ENCODE measurements at places on chromosomes 16 and 17.

DNA sequence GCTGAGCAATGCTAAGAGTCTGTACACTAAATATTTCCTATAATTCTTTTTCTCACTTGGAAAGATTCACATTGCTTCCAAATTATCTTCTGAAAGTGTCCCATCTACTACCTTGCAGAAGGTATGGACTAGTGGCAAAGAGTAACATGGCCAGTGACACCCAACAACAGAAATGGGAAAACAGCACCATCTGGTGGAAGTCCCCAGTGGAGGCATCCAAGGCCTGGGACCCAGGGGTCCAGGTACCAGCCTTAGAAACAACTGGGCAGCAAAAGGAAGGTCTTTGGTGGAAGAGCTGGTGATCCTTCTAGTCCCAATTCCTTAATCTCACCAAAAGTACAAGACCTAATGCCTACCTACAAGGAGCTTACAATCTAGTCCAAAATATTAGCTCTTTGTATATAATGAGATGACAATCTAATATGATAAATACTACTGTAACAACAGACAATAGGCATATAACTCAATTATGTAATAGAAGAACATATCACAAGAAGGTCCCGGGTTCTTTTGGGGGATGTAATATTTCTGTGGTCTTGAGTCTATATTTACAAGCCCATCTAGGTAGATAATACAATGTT, 55.3 kb downstream of the SKAP1 start:
- peak; percentile 23 for DNase-seq

- DNase-seq, result peak; percentile 98
These were observed 12.4 kb upstream of the GUCY2D start for GRCh38 chr17:7989781-7990655.

DNA sequence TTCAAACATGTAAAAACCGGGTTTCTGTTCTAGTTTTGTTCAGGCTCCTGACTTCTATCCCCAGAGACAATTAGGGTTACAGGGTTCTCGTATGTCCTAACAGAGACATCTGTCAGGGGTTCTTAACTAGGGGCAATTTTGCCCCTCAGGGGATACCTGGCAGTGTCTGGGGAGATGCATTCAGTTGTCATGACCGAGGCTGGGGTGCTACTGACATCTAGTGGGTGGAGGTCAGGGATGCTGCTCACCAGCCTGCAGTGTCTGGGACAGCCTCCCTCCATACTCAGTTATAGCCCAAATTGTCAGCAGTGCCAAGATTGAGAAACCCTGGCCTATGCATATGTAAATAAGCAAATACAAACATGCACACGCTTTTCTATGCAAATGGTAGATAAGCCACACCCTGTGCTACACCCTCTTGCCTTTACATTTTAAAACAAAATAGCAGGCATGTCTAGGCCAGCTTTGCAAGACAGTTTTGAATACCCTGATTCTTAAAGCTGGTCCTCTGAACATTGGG, 37.4 kb downstream of the CLEC16A start:
- DNase-seq, result peak; percentile 33

- DNase-seq, result no peak
These were observed 2.5 kb downstream of the SEC14L1 start for GRCh38 chr17:77143306-77143705.

- DNase-seq, result no peak
These were observed 11.4 kb downstream of the VPS53 start for GRCh38 chr17:703081-703875.

DNA sequence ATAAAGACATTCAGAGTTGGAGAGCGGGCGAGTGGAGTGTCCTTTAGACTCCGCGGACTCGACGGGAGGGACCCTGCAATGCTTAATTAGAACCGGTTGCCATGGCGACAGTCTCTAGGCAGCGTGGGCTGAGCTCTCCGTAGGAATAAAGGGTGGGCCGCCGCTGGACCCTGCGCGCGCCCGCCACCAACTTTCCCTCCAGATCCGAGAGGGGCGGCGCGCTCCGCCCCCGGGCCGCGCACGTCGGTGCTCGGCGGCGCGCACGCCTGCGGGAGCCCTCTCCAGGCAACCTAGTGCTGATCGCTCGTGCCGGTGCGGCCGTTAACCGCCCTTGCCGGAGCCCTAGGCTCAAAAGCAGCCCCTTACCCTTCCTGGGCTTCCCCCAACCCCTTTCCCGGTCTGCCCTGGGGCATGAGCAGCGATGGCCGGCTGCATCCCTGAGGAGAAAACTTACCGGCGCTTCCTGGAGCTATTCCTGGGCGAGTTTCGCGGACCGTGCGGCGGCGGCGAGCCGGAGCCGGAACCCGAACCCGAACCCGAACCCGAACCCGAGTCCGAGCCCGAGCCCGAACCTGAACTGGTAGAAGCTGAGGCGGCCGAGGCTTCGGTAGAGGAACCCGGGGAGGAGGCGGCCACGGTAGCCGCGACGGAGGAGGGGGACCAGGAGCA, at the start of gene PPM1E:
TSS of gene PPM1E (plus strand) at position 278 of the 669 bp plus-strand sequence.
- peak; percentile 50 for DNase-seq

- no peak for DNase-seq
These were observed at the start of gene PPL for GRCh38 chr16:4936991-4937781. PPL (minus strand) TSS chr16:4937148; CDS start chr16:4937045, 103 bp downstream.

DNA sequence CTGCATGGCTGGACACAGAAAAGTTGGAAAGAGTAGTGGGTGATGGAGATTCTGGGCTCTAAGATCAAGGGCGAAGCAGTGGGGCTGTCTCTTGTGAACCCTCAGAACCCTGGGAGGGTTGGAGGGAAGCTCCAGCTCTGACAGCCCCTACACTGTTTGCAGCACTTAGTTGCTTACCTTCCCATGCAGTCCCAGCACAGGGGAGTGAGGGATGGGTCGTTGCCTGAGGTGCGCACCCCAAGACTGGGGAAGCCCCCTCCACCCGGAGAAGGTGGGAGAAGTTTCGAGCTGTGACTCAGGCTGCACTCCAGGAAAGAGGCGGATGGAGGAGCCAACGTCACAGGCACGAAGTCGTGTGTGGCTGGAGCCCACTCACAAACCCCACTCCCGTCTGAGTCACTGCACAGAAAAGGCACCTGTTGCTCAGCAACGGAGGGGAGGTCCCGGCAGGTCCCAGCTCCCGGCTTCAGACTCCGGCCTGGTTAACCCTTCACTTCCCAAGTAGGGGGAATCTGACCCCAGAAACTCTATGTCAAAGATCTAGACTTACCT, 60.1 kb downstream of the AIPL1 start:
- DNase-seq, result no peak

- no peak for DNase-seq
These were observed 13.9 kb downstream of the ERN2 start for GRCh38 chr16:23699100-23699499.

- DNase-seq, result no peak
These were observed 39.1 kb downstream of the RMI2 start for GRCh38 chr16:11384184-11384955.

GRCh38 chr17:64037802-64038201, 17.4 kb upstream of the ICAM2 start:
- DNase-seq, result no peak

DNA sequence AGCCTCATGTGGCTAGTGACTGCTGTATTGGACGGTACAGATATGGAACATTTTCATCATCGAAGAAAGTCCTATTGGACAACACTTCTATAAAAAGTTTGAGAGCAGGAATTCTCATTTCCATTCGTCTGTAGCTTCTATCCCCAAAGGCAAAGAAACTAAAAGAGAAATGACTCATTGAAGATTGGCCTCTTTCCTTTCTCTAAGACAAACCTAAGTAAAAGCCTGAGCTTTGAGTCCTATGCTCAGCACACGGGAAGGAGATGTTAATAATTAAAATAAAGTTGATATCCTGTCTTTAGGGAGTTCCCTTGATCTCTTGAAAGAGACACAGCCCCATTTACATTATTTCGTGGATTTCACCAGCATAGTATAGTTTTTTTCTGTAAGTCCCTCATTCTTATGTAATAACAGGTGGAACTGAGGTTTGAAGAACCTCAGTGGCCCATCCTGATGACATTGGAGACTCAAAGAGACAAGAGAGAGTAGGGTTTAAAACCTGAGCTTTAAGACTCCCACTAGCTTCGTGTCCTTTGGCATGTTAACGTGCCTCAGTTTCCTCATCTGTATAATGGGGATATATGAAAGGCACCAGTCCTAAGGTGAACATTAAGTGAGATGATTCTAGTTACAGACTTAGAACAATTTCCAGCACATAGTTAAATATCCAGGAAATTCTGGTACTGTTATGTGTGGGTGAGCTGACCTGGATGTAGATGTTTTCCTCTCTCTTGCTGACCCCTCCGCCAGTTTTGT, 174.0 kb downstream of the IRX3 start:
- DNase-seq, result no peak

All from activated T-cell treated with anti-CD3 and anti-CD28 coated beads, Interleukin-2, amount 50 U/mL, for 1 hour (primary cell).